ENCODE measurements at places on chromosomes 3 and 15.

DNA sequence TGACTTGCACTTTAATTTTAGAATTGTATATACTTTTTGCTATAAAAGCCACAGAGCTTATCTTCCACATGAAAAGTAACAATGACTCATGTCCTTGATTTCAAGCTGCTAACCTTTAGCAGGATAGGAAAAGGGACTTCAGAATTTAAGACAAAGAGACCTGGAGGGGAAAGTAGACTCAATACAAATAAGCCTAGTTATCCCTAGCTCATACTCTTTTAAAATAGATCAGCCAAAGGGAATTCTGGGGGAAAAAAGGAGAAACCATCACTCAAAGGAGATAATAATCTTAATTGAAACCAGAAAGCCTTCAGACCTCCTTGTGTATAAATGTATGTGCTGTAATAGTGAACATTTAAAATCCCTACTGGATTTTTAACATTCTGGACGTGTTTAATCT is 930.3 kb downstream of the NTRK3 start:
- DNase-seq: no peak

GRCh38 chr3:120496278-120497002 is 45.6 kb upstream of the FSTL1 start:
- DNase-seq: no peak

DNA sequence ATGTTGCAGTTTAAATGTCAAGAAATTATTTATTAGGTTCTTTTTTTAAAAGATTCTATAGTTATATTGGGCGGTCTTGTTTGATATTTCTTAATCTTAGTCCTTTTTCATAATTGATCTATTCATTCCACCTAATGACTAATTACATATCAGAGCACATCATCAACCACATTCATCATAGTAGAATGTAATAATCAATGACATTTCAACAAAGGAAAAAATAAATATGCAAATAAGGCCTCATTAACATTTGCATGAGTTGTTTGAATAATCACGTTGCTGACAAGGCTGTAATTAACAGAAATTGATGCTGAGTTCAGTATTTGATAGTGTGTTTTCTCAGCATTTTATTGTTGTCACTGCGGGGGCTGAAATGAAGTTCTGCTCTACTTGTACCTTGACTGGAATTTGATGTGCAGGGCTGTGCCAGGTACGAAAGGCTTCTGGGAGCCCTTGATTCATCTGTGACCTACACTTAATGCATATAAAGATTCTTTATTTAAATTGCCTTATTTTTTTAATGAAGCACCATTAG is 215.7 kb downstream of the TCF12 start:
- no peak for DNase-seq

GRCh38 chr3:45084361-45084760 is 58.3 kb downstream of the CLEC3B start:
- DNase-seq: no peak

GRCh38 chr15:34161329-34161963 is 48.5 kb downstream of the KATNBL1 start:
- DNase-seq: no peak

DNA sequence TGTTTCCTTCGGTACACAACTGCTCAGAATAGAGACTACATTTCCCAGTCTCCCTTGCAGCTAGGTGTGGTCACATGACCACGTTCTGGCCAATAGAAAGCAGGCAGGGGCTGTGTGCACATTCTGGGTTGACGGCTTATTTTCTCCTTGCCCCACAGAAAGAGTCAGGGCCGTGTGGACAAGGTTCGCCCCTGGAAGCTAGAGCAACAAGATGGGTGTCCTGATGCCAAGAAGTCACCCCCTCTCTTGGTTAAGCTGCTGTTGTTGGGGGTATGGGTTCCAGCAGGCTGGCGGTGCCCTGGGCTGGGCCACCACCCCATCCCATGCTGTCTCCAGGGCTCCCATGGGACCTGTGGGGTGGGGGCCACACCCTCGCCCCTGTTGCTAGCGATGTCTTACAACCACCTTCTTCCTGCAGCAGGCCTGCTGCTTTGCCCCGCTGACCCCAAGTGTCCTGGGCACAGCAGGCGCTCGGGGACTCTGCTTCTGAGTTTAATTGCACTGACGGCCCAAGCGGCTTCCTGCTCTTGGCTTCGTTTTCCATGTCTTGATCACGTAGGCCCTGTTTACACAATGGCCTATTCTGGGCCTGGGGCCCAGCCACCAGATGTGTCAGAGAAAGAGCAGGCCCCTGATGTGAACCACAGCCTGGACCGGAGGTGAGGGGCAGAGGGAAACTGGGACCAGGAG is 24.9 kb downstream of the ABTB1 start:
- peak; percentile 79 for DNase-seq

DNA sequence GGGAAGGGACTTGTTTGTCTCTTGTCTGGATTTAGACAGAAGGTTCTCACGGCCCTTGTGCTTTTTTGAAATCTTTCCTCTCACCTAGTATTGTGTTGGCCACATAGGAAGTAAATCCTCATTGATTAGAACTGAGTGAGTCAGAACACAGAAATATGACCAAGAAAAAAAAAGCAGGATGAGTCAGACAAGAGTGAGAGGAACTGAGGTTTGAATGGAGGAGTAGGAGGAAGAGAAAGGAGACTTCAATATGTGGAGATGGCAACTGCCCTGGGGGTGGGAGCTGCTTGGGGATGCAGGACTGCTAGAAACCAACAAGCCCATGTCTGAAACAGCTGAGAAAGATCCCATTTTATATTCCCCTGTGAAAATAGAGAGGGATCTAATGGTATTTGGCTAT is 194.1 kb upstream of the ZBTB20 start:
- no peak for DNase-seq

GRCh38 chr15:91068436-91068835 is 31.6 kb upstream of the SV2B start:
- DNase-seq: no peak

- DNase-seq: no peak
Observed at GRCh38 chr3:127743351-127744252, 70.8 kb downstream of the ABTB1 start.

DNA sequence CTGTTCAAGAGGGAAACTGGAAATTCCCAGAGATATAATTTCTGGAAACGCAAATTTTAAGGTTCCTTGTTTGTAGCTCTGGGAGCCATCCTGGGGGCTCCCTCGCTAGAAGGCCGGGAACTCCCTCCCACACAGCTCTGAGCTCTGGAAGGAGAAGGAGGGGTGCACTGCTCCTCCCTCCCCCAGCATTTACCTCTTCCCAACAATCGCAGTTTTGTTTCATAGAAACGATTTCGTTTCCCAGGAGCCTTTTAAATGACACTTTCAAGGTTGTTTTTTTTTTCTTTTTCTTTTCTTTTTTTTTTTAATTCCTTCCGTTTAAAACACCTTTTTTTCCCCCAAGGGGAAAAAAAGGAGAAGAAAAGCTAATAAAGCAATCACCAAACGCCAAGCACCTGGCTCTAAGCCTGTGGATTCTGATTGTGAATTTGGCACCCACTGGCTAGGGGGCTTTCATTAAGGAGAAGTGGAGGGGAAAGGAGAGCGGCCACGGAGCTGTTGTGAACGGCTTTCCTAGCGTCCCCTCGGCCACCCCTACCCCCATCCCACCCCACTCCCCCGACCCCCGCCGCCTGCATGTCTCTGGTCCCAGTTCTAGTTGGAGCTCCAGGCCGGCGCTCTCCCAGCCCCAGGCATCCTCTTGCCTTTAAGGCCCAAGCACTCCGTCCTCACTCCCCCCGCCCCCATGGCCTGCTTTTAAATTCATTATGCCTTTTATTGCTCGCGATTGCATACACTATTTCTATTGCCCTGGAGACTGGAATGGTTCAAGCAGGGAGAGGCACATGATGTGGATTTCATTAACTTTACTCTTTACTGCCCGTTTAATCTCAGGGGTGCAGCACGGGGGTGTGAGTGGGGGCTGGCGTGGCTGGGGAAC is 13.6 kb upstream of the CCDC33 start:
- no peak for DNase-seq

DNA sequence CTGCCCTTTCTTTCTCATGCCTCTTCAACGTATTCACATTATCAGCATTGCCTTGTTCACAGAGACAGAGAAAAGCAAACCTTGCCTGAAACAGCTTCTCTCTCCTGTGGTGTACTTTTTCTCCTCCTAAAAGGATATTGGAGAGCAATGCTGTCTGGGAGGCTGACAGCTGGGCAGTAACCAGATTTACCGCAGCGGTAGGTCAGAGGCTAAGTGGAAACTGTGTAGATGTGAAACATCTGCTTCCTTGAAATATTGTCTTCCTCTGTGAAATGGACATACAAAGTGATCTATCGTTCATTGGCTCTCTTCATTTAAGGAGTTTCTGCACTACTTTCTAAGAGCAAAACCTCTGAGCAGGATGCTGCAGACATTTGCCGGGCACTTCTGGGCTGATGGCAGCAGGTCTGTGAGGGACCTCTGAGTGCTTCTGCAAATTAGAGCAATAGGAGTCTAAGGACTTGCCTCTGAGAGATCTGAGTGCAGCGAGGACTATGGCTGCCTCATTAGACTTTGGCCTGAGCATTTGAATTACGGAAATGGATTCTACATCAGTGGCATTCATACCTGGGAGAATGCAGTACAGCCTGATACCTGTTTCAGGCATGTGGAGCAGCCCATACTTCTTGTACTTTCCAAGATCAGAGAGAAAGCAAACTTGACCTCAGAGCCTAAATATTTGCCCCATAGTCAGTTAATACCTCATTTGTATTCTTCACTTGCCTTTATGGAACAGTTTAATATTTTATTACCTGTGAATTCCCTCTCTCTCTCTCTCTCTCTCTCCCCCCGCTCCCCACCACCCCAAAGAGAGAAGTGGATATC is 260.5 kb upstream of the TPRG1 start:
- DNase-seq: no peak

DNA sequence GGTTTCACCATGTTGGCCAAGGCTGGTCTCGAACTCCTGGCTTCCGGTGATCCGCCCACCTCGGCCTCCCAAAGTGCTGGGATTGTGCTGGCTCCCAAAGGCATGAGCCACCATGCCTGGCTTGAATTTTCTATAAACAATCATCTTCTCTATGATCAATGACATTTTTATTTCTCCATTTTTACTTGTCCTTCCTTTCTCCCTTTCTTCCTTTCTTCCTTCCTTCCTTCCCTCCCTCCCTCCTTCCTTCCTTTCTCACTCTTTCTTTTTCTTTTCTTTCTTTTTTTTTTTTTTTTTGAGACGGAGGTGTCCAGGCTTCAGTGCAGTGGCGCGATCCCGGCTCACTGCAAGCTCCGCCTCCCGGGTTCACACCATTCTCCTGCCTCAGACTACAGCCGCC is 8.6 kb upstream of the KPNA1 start:
- DNase-seq: no peak

- no peak for DNase-seq
Observed at GRCh38 chr3:57389271-57389670, 96.8 kb upstream of the ASB14 start.

GRCh38 chr3:133442518-133442917 is 42.7 kb downstream of the BFSP2 start:
- no peak for DNase-seq

DNA sequence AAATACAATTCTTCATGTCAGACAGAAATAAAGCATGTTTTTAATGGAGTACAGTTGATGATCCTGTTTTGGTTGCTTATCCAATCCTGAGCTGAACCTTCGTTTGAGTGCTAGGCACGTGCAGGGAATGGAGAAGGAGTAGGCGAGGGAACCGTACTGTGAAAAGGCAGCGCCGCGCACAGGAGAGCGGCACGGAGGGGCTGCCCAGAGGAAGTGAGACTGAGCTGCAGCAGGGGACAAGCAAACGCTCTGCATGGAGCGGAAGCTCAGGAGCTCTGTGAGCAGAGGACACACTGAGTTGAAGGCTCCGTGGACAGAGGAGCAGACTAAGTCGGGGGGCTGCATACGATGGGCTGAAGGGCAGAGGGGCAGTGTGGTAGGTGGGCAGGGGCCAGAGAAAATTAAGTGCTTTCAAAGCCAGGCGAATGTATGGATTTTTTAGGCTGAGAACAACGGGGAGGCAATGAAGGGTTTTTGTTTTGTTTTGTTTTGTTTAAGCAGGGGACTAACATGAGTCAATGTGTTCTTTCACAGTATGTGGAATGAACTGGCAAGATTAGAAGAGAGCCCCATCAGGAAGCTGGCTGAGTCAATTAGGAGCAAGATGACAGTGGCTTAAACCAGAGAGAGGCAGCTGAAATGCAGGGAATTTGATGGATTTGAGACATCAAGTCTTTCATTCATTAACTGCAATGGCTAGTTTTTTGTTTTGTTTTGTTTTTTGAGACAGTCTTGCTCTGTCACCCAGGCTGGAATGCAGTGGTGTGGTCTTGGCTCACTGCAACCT is 23.8 kb upstream of the TM2D3 start:
- no peak for DNase-seq

DNA sequence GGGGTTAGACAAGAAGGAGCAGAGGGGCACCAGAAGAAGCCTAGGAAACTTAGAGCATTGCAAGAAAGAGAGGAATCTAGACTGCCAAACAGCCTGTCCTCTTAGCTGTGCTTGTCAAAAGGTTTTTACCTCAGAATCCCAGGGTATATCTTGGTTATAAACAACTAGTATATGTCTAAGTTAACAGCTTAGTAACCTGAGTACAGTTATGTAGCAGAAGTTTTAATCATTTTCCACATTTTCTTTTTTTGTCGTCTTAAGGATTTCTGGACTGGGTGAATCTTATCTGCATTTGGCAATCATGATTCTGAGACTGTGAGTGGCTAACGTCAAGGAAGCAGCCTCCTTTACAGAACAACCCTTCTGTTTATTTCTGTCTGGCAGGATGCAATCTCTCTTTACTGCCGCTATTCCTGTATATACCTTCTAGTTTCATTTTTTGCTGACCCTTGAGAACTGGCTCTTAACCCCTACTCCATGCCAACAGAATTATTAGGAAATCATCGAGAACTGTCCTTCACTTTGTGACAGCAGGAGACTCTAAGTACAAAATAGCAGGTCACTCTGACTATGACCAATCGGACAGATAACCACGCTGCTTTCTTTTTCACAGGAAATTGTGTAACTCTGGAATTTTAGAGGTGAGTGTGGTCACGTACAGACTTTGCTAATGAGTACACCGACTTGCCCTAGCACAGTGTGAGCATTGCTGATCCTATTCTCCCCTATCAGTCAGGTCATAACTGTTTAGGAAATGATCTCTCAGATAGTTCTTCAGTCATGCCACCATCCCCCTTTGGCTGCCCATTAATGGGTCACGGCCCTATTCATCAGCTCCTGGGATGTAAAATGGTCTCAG is 3.3 kb upstream of the CP start:
- no peak for DNase-seq

GRCh38 chr3:14441240-14441919 is 39.0 kb downstream of the SLC6A6 start:
- DNase-seq: no peak

DNA sequence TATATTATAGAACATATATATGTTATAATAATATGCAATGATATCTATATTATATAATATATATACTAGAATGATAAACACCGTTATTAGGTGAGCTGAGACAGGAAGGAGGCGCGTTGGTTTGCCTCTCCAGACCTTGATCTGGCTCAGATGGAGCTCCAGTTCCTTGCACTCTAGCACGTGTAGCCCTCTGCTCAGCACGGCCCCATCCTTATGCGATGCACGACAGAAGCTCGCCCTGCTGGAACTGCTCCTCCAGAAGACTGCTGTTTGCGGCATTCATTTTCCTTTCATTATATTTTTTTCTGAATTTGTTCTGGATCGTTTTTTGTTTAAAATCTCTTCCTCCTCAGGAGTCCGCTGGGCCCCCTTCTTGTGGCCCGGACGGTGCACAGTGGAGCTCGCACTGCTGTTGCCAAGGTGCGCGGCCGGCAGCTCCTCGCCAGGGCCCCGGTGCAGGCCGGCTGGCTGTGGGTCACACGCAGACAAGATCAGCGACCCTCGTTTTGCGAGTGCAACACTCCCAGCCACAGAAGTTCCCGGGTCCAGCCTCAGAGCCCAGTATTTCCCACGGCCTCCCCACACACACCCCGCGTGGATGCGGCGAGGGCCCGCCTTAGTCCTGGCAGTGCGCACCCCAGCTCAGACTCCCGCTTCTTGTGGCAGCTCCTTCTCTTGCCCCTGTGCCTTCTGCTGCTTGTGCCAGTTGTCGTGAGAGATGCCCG is 112.2 kb downstream of the CHL1 start:
- DNase-seq: no peak
